ENCODE measurements at places on chromosomes 3 and 15.

DNA sequence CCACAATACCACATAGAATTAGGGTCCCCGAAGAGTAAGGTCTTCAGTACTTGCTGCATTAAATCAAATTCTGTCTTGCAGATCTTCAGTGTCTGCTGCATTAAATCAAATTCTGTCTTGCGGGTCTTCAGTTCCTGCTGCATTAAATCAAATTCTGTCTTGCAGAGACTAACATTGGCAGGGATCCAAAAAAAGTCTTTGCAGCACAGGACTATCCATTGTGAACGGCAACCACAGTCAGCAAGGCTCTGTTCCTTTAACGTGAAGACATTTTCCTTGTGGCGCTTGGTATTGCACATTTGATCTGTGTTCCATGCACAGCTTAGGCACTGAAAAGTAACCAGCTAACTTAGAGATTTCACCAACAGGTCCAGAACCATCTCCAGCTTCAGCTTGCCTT is 46.8 kb upstream of the POMGNT2 start:
- no peak for DNase-seq

DNA sequence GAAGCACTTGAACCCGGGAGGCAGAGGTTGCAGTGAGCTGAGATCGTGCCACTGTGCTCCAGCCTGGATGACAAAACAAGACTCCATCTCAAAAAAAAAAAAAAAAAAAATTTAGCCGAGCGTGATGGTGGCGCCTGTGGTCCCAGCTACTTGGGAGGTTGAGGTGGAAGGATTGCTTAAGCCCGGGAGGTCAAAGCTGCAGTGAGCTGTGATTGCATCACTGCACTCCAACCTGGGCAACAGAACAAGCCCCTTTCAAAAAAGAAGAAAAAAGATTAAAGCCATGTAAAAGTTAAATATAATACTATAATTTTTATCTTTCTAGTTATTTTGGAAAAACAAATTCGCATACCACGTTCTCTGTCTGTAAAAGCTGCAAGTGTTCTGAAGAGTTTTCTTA is 61.9 kb upstream of the SKIL start:
- no peak for DNase-seq

DNA sequence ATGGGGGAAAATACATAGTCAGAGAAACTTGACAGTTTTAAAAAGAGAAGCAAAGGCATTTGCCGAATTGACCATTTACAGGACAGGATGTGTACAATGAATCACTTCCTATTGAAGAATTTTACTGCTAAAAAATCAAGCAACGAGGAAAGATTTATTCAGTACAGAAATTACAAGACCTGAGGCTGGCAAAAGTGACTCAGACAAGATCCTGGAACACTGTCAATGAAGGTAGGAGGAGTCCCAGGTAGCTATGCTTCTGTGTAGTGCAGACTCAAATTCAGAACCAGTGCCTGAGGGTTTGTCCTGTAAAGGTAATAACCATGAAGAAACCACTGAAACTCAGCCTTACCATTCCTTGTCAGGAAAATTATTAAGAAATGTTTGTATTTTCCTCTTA is 120.9 kb downstream of the ZMAT3 start:
- no peak for DNase-seq

DNA sequence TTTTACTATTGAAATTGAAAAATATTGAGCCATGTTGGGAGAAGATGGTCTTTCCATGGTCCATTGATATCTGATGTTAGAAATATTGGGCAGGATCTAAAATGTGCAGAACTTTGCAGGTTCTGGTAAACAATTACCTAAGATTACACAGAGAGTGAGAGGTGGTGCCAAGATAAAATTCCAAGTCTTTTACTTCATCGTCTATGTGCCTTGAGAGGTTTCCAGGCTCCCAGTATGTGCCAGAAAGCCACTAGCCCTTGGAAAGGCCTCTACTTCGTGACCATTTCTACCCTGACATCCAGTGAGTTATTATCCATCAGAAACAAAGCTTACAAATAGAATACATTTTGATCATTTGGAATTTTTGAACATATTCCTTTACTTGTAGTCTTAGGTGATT is 27.6 kb downstream of the CD200 start:
- no peak for DNase-seq

DNA sequence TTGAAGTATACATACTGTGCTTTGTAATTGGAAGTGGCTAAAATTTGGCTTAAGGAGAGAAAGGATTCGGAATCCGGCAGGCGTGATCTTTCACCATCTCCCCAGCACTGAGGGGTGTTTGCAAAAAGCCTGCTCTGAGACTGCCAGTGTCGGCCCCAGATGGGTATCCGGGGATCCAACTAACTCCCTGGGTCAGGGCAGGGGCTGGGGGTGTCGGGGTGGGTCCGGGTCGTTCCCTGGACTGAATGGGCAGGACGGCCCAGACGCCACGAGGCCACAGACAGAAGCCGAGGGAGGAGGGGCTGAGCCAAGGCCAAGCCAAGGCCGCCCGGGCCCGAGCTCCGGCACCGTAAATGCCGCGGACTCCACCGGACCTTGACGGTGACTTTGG is 349 bp downstream of the PPIB start:
- no peak for DNase-seq

DNA sequence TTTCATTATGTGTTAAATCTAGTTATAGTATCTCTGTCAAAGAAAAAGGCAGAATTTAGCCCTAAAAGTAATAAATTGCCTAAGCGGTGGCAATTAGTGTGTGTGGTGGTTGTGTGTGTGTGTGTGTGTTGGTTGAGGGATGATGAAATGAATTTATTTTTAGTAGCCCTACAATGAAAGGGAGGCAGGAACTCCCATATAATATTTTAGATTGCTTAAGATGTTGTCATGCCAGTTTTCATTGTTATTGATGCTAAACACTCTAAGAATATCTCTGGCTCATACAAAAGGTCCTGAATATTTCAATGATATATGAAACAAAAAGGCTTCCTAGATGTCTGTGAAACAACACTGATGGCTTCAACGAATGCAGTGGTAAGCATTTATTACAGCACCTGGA is 140.6 kb upstream of the TBC1D5 start:
- no peak for DNase-seq

GRCh38 chr3:148833223-148833622 is 5.6 kb downstream of the CPB1 start:
- DNase-seq, result no peak

- no peak for DNase-seq
Observed at GRCh38 chr3:13317596-13318320, 102.4 kb downstream of the NUP210 start.

- DNase-seq, result no peak
Observed at GRCh38 chr3:194608981-194609380, 24.2 kb downstream of the TMEM44 start.

- DNase-seq, result no peak
Observed at GRCh38 chr3:189272500-189273119, 100.8 kb downstream of the TPRG1 start.

DNA sequence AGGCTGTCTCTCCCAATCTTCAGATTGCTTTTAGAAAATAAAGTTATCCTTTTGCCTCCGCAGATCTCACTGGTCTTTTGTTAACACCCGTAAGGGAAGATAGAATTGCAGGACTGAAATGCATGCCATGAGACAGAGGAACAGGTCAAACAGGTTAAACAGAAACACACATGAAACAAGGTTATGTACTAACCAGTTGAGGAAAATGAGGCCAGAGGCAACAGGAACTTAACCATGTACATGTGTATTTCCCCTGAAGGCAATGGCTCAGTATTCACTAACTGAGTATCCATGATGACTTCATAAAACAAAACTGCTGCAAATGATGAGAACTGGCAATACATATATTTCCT is 169.1 kb upstream of the NSMCE3 start:
- no peak for DNase-seq

DNA sequence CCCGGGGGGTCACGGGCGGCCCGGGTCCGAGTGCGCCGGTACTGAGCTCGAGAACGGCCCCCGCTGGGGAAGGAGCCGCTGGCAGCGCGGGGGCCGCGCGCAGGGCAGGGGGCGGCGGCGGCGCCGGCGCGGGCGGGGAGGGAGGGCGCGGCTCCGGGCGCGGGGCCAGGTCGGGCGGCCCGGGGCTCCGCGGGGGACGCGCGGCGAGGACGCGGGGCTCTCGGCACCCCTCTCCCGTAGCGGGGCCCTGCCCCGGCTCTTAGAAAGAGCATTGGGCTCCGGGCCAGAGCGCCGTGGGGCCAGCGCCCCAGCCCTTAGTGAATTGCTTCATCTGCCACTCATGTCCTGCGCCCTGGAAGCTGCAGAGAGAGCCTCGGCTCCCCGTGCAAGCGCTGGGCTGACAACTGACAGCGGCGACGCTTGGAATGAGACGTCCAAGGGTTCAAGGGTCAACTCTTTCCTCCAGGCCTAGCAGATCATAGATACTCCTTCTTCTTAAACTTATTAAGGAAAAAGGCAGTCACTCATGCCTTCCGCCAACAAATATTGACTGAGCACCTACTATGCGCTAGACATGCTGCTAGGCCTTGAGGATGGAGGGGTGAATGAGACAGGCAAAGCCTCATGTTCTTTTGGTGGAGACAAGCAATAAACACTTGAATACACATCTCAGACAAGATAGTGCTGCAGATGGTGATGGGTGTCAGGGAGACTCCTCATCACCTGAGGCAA is 140.8 kb downstream of the SMAD6 start:
- DNase-seq, result no peak

DNA sequence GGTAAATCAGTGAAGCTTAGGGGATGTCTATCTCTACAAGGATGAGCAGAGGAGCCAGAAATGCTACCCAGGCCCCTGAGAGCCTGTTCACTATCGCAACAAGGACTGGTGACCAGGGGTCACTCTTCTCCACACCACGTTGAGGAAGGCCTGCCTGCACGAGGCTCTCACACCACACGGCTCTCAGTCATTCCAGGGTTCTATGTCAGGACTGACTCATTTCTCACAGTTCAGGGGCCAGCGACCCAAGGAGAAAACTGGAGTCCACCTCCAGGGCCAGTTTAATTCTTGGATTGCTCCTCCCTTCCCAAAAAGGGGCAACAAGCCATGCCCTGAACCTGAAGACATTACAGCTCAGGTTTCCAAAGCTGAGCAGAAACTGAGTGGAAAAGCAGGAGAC is 33.9 kb downstream of the ANP32A start:
- no peak for DNase-seq

GRCh38 chr3:87503900-87504498 is 227.6 kb upstream of the POU1F1 start:
- DNase-seq, result no peak

- DNase-seq, result peak; percentile 85
Observed at GRCh38 chr3:155323063-155323666, 29.7 kb upstream of the STRIT1 start.

DNA sequence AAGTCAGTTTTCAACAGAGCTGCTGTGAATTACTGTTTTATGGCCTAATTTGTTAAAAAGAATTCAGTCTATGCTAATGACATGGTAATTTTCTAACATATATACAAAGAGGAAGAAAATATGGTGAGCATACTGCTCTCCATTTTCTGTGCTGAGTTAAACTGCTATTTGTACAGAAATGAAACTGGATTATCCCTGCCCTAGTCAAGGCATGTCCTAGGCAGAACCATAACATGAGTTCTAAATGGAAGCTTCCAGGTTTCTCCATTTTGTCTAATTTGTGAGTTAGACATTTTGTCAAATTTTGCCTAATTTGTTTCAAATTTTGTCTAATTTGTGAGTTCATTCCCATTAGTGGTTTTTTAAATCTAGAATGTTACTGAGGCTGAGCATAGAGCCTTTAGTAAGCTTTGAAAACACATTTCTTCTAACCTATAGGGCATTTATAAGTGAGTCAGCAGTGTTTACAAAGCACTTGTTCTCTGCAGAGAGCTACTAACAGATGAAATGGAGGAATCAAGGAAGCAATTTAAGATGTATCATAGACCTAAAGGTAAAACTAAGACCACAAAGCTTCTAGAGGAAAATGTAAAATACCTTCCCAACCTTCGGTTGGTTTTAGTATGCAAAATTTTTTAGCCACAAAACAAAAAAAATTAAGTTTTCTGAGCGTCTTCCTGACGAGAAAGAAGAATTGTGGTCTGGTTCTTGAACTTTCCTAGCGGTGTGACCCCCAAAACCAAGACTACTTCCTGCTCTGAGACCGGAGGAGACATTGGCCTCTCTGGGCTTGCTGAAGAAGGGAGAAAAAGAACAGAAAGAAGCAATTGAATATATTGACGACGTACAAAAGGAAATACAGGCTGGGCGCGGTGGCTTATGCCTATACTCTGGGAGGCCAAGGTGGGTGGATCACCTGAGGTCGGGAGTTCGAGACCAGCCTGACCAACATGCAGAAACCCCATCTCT is 9.8 kb downstream of the P2RY14 start:
- DNase-seq, result no peak

DNA sequence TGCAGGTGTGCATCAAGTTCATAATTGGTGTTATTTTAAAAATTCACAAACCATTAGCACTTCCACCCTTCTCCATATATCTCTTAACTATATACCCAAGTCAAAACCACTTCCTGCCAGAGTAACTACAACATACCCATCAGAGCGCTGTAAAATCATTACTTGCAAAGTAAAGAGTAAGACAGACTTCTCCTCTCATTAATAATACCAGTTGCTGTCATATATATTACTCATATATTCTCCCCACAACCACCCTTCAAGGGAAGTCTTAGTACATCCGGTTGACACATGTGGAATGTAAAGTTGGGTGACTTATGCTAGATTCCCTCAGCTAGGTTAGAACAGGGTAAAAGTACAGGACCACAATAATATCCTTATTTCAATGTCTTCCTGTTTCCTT is 5.6 kb downstream of the TERC start:
- no peak for DNase-seq

DNA sequence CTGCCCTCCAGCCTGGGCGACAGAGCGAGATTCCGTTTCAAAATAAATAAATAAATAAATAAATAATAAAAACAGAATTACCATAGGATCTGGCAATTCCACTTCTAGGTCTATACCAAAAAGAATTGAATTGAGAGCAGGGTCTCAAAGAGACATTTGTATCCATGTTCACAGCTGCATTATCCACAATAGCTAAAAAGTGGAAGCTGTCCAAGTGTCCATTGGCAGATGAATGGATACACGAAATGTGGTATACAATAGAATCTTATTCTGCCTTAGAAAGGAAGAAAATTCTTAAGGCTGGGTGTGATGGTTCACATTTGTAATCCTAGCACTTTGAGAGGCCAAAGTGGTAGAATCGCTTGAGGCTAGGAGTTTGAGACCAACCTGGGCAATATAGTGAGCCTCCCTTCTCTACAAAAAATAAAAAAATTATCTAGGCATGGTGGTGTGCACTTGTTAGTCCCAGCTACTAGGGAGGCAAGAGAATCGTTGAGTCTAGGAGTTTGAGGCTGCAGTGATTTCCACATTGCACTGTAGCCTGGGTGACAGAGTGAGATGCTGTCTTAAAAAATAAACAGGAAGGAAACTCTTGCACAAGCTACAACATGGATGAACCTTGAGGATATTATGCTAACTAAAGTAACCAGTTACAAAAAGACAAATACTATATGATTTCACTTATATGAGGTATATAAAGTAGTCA is 24.2 kb downstream of the PFKFB4 start:
- DNase-seq, result no peak

GRCh38 chr3:58249358-58250092 is 11.9 kb downstream of the ABHD6 start:
- DNase-seq, result no peak
